ENCODE measurements at places on chromosomes 5 and 9. TPM values are rescaled to one million over a fixed set of nuclear protein-coding genes. Genes with fewer than 3 reads are reported as not detected.
A peak's percentile ranks its signal among the peaks of the same experiment; 100 is the strongest.

DNA sequence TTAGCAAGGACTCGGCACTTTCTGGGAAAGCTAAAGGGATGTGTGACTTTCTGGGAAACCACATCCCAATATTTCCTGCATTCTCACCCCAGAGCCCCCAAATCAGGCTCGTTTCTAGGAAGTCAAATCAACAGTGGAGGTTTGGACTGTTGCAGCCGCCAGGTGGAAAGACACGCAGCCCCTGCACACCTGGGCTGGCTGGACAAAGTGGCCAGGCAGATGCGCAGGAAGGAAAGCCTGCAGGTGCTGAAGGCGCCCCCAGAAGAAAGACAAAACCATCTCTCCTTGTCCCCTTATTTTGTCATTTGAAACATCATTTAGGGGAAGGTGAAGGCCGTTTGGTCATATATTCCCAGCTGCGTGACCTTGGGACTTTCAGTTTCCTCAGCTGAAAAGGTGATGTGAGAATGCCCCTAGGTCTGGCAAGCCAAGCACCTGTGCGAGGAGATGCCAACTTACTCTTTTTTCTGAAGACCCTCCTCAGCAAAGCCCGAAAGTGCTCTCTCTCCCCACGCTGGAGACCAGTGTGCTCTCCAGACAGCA lies 97.9 kb upstream of the CPEB4 start:
- DNase-seq: no peak

Gene SHISAL2B
- not detected for polyA plus RNA-seq

DNA sequence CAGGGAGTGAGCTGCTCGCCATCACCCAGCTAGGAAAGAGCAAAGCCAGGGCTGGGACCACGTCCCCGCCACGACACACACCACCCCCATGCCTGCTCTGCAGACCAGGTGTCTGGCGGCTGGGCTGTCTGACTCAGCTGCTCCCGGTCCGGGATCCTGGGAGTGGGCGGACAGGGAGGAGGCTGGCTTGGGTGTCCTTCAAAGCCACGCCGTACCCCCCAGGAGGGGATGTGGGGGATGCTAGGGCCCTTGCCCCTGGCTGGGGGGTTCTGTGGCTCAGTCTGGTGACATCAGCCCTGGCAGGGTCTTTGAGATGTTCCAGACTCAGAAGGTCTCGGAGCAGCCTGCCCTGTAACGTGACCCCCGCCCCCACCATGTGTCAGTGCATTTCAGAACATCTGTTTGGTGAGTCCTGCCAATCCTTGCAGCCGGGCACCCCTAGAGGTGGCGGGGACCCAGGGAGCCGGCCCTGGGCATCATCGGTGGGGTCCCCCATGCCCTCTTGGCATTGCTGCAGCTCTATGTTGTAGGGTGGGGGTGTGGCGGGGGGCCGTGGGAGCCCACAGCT lies 62.3 kb downstream of the HMCN2 start:
- DNase-seq: peak; percentile 87

DNA sequence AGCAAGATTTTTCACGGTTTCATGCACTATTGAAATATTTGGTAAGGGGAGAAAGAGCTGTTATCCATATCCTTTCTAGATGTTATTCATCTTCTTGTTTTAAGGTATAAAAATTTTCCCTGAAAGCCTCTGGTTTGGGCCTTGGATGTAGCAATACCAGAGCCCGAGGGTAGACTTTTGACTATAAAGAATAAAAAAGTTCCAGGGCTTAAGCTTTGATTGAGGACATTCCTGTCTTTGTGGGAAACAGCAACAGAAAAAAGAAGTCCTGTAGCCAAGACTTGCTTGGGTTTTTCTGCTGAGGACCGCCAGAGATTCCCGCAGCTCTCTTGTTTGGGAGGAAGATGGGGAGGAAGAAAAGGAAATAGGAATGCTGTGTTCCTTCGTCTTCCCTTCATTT lies 440.0 kb upstream of the WWC1 start:
- no peak for DNase-seq

DNA sequence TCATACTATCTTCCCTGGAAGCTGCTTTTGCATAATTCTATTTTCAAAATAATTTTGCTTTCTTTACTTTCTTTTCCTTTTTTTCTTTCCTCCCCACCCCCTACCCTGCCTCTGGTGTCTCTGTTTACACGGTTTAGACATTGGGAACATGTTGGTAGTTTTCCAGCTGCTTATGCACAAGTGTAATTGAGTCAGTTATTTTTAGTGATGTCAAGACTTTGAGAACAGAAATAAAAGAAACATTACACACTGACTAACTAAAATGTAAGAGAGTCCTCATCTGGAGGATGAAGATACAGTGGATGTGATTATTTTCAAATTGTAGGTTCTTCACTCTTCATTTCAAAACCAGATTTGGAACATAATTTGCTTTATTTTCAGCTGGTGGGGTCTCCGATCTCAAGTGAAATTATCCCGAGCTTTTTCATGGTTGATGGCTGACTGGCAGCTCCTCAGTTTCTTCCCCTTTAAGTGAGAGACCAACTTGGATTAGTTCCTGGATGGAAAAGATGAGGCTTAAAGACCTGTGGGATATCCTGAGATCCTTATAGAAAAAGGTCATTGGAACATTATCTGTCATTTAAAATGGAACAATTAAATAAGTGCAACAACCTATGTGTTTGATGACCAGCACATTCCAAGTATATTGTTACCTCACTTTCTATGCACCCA lies 154.4 kb upstream of the ZNF462 start:
- no peak for DNase-seq

Gene PPIC
- 55.1 TPM for polyA plus RNA-seq

GRCh38 chr5:98158440-98158839 lies 615.0 kb upstream of the RGMB start:
- no peak for DNase-seq

DNA sequence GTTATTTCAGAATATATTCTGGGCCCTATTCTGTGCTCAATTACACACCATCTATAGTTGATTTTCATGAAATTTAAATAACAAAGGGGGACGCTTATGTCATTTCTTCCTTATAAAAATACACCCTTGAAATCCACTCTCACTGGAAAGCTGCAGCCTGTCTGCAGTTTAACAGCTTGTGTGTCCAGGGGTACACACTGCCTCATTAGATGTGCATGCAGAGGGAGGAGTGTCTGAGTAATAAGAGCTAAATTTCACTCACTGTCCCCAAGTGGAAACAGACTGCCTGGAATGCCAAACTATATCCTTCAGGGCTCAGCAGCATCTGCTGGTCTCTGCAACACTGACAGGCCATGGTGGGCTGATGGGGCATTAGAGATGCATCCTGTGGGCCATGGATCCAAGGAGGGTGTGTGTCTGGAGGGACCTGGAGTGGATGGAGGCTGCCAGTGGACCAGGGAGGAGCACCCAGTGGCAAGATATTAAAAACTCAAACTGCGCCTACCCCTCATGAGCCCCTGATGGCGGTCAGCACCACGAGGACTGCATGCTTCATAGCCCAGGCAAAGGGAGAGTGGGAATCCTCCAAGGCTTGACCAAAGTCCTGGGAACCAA lies 15.8 kb upstream of the TIFAB start:
- DNase-seq: no peak

- no peak for DNase-seq
Observed at GRCh38 chr5:176364765-176365350, 429 bp upstream of the ARL10 start.

Gene CFAP90
- polyA plus RNA-seq: 0.06 TPM

GRCh38 chr9:91420501-91421127 lies 3.0 kb downstream of the NFIL3 start:
- DNase-seq: no peak

DNA sequence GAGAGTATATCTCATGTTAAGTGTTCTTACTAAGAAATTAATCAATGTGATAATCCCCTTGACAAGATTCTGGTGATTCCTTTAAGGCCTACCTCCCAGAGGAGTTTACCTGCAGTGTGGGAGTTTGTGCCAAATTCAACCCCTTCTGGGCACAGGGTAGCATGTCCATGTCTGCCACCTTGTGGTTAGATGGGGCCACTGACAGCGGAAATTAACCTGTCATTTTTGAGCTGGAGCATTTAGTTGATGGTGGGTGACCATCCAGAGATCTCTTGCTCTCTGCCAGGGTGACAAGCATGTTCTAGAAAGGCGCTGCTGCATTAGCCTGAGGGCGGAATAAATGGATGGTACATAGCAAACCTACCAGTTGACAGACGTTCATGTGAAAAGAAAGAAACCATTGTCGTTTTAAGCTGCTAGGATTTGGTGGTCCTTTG lies 132.2 kb downstream of the FBXO4 start:
- DNase-seq: peak; percentile 46

DNA sequence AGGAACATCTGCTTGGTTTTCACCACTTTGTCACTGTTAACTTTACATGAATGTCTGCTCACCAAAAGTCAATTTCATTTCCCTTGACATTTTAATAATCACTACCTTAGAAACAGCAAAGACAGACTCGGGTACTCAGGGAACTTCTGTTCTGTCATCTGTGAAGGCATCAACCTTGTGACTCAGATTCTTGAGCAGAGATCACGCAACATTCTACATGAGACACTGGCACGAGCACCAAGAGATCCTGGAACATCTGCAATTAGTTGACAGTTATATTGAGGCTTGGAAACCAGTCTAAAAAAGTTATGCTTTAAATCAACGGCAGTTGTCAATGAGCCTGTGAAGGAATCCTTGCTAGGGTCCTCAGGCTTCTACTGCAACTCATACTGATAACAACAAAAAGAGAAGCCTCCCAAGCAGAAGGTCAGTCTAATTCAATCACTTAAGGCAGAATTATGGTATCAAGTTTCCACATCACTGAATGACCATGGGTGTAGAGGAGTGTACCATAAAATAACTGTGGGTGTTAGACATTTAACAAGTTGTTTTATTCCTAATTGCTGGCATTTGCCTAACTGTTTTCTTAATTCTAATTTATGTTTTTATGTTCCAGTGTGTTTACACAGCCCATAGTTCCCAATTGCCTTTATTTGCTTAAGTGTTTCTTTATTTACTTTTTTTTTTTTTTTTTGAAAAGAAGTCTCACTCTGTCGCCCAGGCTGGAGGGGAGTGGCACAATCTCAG lies 3.3 kb upstream of the PBX3 start:
- DNase-seq: no peak

DNA sequence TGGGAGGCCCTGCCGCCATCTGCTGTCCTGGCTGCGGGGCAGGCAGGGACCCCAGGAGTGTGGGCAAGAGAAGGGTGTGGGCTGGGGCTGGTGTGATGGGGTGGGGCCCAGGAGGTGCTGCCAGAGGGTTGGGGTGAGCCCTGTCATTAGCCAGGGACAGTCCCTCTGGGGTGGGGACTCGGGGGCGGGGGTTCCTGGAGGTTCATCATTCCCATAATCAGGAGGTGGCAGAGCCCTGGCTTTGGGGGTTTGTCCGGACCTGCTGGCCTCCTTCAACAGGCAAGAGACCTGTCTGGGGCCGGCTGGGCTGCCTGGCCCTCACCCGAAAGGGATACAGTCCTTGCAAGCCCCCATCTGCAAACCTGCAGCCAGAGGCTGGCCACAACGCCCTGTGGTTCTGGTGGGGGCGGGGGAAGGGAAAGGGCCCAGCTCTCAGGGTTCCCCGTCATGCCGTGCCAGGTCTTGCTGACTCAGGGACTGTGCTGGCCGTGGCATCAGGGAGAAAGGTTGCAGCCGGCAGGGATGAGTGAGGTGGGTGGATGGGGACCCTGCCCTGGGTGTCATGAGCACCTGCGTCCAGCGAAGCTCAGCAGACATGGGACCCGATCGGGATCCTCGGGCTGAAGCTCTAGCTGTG lies 65.2 kb downstream of the MRPL36 start:
- DNase-seq: peak; percentile 10

Gene PCDHGC3
- 97.0 TPM for polyA plus RNA-seq

GRCh38 chr9:91589101-91589553 lies 165.5 kb upstream of the NFIL3 start:
- no peak for DNase-seq

DNA sequence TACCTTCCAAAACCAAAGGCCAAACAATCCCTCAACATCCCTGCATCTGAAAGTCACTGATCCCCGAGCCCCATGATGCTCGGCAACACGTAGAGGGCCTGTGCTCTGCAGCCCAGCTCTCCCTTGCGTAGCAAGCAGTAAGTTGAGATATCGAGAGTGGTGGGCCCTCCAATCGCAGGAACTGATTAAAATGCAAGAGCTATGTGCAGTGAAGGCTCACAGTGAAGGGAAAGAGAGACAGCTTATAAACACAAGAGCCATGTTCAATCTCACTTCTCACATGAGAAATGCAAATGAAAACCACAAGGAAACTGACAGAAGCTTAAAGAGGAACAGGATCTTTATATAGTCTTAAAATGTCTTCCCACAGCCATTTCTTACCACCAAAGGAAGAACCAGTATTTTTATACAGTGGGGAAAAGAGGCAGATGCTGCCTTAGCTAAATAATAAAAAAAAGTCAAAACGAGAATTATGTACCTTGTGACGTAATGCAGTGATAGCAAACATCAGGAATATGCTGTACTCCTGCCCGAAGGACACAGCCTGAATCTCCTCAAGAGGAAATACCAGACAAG lies 24.6 kb downstream of the TTF1 start:
- no peak for DNase-seq

Gene LIFR
- 5.0 TPM for polyA plus RNA-seq

Gene PRUNE2
- polyA plus RNA-seq: 28.6 TPM

DNA sequence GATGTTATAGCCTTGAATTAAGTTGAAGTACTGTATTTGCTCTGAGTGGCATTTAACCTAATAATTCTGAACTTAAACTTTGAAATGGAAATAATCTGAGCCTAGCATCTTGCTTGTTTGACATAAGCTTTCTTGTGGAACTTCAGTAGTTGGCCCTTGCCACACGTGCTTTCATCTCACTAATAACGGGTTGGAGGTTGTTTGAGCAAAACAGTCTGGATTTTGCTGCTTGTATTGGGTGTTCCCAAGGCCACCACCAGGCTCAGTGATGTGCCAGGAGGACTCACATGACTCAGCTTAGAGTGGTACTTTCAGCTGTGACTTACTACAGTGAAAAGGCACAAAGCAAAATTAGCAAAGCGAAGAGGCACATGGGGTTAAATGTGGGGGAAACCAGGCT lies 35.7 kb downstream of the SECISBP2 start:
- DNase-seq: no peak
